NCI-H187 (cell line): ENCODE measurements at places on chromosomes 12 and 14.

GRCh38 chr14:99145307-99145706 is 126.7 kb downstream of the BCL11B start:
- no peak for DNase-seq

- no peak for DNase-seq
Measured at GRCh38 chr12:100718187-100718586, 76.4 kb upstream of the ANO4 start.

- no peak for DNase-seq
Measured at GRCh38 chr12:971991-972390, 19.0 kb upstream of the ERC1 start.

DNA sequence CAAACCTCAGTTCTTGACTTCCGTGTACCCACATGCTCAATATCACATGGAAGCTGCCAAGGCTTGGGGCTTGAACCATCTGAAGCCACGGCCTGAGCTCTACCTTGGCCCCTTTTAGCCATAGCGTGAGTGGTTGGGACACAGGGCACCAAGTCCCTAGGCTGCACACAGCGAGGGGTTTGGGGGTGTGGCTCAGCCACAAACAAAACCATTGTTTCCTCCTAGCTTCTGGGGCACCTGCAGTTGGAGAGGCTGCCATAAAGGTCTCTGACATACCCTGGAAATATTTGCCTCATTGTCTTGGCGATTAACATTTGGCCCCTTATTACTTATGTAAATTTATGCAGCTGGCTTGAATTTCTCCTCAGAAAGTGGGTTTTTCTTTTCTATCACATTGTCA is 628.6 kb downstream of the NRXN3 start:
- no peak for DNase-seq

DNA sequence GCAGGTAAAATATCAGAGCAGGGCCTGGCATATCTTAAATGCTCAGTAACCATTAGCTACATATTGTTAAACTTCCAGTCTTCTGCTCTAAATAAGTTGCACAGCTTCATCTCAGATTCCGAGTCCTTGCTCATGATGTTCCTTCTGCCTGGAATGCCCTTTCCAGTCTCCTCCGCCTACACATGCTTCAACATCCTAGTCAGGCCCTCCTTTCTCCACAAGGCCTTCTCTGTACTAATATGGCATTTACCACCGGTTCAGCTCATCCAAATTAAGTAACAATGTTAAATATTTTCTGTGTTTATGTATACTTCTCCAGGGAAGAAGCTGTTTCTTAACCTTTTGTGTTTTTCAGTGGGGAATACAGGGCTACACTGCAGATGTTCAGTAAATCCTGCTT is 8.5 kb downstream of the DHH start:
- no peak for DNase-seq

GRCh38 chr14:88613552-88614010 is 50.7 kb downstream of the ZC3H14 start:
- no peak for DNase-seq

DNA sequence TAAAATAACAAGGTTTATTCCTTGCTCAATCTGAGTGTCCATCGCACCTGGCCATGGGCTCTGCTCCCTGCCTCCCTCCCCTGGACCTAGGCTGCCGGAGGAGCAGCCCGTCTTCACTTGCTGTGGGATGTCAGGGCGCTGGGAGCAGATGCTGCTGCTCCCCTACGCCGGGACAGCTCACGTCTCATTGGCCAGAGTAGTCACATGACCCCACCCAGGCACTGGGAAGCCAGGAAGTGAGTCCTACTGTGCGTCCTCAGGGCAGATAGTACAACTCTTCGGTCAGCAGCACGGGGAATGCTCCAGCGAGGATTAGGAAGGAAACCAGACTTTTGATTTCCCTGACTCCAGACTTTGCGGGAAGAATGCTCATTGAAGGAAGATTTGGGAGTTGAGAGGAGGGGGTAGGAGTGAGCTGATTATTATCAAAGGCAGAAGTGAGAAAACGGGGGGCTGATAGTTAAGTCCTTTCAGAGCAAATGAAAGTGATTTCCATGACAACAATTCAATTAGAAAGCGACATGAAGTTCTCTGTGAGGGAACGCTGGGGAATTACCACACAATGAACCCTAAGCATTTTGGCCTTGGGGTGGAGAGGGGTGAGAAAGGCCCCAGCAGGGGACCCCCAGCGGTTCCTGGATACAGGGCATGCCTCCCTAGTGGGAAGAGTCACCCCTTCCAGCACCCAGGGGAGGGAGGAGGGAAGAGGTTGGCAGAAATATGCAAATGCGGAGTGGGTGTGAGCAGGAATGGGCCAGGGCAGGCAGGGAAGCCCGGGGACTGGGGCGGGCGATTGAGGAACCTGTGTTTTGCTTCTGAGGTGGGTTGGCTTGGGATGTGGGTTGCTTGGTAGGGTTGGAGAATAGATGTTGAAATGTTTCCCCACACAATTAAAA is 215.5 kb downstream of the AACS start:
- DNase-seq: no peak

DNA sequence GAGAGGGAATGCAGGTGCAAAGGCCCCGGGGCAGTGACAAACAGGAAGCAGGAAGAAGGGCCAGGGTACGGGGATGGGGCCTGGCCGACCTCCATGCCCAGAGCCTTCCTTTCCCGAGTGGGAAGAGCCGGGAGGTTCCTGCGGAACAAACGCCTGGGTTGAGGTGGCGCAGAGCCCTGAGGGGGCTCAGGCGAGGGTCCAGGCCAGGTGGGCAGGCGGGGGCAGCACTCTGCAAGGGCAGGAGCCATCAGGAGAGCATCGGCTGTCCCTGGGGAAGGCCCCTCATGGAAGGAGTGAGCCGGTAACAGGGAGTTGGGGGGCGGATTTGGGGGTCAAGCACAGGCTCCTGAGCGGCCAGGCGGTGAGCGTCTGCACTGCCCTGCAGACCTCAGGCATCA is 18.1 kb upstream of the FBRSL1 start:
- no peak for DNase-seq

GRCh38 chr12:6345319-6346091 is 3.6 kb upstream of the TNFRSF1A start:
- no peak for DNase-seq

- DNase-seq: no peak
Measured at GRCh38 chr14:49670475-49670874, 17.5 kb downstream of the POLE2 start.
